ENCODE measurements at places on chromosomes 5 and 9. TPM values are rescaled to one million over a fixed set of nuclear protein-coding genes. Genes with fewer than 3 reads are reported as not detected.

The MARCOL gene
- not detected for total RNA-seq

The FAM169A gene
- total RNA-seq, result 13.4 TPM

The PAEP gene
- not detected for total RNA-seq

The SHOC1 gene
- not detected for total RNA-seq

- DNase-seq, result no peak
These were observed 159.6 kb downstream of the NXNL2 start for GRCh38 chr9:88694625-88695024.

DNA sequence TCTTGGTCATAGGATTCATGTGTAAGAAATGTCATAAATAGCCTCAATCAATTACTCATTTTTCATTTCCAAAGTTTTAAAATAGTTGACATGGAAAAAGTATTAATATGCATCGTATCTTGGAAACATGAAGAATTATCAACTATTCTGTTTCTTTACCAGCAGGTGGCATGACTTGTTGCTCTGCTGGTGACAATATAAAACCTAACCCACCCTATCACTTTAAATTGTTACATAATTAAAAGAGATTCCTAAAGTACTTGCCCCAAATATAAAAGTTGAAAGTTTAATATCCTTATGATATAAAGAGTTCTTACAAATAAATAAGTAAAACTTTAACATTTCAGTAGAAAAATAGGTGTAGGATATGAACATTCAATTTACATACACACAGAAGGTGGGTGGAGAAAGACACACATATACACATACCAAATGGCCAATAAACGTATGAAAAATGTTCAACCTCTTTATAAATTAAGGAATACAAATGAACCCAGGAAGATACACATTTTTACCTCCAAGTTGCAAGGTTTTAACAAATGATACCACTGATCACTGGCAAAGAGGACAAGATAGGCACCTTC lies 30.6 kb downstream of the MAP1B start:
- DNase-seq, result no peak

GRCh38 chr9:136051837-136052471 lies 43.1 kb downstream of the NACC2 start:
- DNase-seq, result no peak

GRCh38 chr9:132864277-132864676 lies 13.8 kb downstream of the AK8 start:
- no peak for DNase-seq

DNA sequence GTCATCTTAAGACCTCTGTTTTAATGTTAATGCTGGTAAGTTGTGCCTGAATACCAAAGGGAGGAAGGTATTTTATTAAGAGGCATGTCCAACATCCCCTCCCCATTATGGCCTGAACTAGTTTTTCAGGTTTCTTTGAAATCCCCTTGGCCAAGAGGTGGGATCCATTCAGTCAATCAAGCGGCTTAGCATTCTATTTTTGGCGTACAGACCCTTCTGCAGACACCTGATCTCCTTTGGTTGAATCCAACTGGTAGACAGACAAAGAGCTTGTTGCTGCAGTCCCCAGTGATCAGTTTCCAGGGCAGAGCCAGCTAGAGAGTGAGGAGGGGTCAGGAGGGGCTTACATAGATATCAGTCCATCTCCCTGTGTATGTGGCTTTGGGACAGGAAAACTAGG lies 7.9 kb upstream of the KCNMB1 start:
- DNase-seq, result no peak

DNA sequence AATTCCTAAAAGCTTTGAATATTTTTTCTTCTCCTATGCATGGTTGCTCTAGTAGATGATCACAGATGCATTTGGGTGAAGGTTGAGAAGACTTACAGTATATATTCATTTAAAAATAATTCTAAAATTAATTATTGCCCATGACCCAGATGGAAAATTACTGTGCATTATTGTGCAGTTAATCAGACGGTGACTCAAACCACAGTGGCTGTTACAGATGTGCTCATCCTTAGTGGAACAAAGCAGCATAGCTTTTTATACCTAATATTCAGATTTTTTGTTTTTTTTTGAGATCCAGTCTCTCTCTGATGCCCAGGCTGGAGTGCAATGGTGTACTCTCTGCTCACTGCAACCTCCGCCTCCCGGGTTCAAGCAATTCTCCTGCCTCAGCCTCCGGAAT lies 10.7 kb downstream of the OR2V1 start:
- no peak for DNase-seq

- DNase-seq, result no peak
These were observed 3.2 kb downstream of the MAP1B start for GRCh38 chr5:72110394-72111013.

DNA sequence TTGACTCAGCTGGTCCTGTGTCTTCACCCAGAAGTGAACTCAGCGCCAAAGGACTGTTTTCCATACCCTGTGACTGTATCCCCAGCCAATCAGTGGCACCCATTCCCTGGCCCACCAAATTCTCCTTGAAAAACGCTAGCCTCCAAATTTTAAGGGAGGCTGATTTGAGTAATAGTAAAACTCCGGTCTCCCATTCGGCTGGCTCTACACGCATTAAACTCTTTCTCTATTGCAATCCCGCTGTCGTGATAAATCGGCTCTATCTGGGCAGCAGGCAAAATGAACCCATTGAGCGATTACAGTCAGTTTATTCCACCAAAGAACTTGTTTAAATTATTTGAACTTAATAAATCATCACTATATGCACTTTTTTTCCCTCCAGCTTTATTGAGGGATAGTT lies 55.9 kb upstream of the PPP1R26 start:
- DNase-seq, result no peak

- no peak for DNase-seq
These were observed 160.5 kb downstream of the EPB41L4A start for GRCh38 chr5:112258571-112258970.

DNA sequence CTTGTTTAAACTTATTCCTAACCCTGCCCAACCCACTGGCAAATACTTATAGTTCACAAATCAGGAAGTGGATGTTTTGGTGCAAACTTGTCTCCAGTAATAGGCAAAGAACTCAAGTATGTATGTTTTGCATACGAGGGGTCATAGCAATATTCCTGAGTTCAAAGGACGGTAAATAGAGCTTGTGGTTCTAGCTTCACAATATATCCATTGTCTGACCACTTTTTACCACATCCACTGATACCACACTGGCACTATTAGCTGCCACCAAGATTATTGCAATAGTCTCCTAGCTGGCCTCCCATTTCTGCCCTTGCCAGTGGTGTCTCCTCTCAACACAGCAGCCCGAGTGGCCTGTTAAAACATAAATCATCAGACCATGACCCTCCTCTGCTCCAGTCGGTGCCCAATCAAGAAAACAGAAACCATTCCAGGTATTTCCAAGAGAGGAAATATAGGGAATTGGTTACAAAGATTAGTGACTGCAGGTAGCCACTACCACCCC lies 17.0 kb downstream of the GRXCR2 start:
- DNase-seq, result no peak

GRCh38 chr9:95078511-95078910 lies 239.0 kb downstream of the FANCC start:
- DNase-seq, result no peak

DNA sequence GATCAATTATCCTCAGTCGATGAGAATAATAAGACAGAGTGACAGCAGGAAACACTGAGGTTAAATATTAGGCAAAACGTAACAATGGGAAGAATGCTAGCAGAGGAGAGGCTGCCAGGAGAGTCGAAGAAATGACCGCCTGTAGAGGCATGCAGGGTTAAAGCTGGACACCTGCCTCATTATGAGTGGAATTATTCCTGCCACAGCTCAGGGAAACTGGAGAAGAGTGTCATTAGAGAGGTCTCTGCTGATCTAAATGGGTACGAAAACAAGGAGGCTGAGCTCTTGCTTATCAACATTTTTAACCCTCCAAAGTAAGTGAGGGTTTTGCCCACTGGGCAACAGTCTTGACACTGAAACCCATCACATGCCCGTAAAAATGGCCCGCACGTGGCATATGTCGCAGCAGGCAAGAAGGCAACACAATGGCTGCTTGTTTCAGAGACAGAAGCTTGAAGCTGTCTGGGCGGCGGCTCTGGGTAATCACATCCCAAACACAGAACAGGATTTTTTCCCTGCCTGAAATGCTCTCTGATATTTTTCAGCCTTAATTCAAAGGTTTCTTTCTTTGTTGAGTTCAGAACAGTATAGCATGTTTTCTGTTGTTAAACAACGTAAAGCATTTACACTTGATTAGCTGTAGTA lies 118.7 kb downstream of the MED27 start:
- DNase-seq, result no peak

GRCh38 chr9:27379311-27380251 lies 82.6 kb upstream of the EQTN start:
- peak; percentile 49 for DNase-seq

- DNase-seq, result no peak
These were observed 182.5 kb upstream of the NR3C1 start for GRCh38 chr5:143585970-143586369.

Measured in activated T-cell treated with anti-CD3 and anti-CD28 coated beads, Interleukin-2, amount 50 U/mL, for 72 hours (primary cell).